ENCODE measurements at places on chromosomes 3 and 15.
A peak's percentile ranks its signal among the peaks of the same experiment; 100 is the strongest.

DNA sequence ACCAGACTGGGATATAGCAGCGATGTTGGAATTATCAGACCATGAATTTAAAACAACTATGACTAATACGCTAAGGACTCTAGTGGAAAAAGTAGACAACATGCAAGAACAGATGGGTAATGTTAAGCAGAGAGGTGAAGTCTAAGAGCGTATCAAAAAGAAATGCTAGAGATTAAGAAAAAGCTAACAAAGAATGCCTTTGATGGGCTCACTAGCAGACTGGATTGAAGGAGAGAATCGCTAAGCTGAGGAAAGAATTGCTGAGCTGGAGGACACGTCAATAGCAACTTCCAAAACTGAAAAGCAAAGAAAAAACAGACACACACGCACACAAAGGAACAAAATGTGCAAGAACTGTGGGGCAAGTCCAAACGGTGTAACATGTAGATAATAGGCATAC, 20.0 kb upstream of the CMTM6 start:
- DNase-seq = no peak

DNA sequence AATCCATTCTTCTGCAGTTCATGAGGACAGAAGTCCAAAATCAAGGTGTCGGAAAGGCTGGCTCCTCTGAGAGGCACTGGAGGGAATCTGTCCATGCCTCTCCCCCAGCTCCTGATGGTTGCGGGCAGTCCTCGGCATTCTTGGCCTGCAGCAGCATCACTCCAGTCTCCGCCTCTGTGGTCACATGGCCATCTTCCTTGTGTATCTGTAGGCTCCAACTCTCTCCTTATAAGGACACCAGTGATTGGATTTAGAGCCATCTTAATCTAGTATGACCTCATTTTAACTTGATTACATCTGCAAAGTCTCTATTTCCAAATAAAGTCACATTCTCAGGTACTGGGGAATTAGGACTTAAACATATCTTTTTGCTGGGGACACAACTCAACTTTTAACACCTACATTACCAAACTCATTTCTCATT, 56.0 kb upstream of the FLNB start:
- DNase-seq = no peak

DNA sequence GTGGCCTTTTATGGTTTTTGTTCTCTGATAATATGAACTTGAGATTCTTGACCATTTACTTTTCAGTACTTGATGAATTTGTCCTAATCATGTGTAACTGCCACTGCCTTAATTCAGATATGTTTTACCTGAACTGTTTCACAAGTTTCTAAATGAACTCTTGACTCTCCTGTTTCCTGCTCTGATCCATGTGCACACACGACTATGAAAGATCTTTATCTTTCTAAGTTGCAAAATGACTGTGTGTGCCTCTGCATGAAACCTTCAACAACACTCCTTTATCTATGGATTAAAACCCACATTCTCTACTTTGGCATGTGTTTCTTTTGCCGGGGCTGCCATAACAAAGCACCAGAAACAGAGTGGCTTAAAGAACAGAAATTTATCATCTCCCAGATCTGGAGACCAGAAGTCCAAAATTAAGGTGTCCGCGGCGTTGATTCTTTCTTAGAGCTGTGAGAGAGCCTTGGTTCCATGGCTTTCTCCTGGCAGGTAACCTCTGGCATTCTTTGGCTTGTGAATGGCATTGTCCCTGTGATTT, 275.0 kb downstream of the ADAMTSL3 start:
- DNase-seq = no peak

DNA sequence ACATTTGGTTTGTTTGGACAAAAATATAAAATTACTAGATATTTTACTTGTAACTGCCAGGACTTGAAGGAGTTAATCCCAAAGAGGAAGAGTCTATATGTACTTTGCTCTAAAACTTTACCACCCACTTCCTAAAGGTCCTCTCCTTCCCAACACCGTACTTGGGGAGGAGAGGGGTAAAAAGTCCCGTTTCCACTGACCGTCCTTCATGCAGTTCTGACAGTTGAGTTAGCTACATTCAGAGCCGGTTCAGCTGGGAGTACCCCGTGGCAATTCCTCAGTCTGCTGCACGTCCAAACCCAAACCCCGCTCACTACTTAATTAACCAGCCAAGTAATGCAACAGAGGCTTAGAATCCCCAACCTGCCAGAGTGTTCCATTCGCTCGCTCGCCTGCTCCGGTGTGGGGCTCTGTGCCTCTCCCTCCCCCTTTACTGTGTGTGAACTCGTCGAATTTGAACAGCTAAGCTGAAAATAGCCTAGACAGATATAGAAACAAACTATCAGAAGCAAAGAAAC, 519.7 kb downstream of the FOXP1 start:
- no peak for DNase-seq

GRCh38 chr15:73344056-73344455, 24.7 kb downstream of the HCN4 start:
- no peak for DNase-seq

DNA sequence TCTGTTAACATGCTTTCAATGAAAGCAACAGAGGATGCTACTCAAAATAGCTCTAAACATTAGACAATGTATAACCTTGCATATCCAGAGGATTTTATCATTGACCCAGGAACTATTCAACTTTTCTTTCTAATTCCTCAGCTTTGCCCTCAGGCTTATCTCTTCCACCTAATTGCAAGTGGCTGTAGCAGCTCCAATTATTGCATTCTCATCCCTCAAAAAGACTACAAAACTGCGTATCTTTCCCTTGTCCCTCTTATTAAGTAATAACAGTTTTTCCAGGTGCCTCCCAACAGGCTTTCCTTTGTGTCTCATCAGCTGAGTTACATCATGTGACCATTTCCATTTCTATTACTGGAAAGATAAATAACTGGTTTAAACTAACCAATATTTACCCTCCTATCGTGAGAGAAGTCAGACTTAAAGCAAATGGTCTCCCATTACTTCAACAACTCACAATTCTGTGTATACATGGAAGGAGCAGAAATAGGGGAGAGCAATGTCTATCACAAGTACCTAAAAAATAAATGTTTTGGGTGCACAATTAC, 78.0 kb upstream of the MBNL1 start:
- DNase-seq = no peak

GRCh38 chr3:138479438-138479863, 45.0 kb downstream of the ESYT3 start:
- DNase-seq = no peak

- DNase-seq = no peak
Measured at GRCh38 chr3:173044998-173045397, 96.0 kb downstream of the SPATA16 start.

DNA sequence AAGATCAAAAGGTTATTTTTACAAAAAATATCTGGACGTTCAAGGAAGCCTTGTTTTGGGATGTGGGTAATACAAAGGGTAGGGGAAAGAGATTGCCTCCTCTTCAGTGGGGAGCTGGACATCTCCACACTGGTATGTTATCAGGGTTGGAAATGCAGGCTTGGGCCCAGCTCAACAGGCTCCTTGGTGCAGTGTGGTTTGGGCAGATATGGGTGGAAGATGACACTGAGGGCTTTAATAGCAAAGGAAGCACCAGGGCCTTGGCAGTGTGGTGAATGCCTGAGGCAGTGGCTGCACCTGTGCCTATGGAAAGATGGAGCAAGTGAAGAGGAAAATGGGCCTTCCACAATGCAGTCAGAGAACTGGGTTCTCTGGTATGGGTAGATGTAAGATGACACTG, 11.2 kb upstream of the MED12L start:
- no peak for DNase-seq

- DNase-seq = no peak
Measured at GRCh38 chr15:90249203-90249863, at the start of gene TTLL13. Gene TTLL13 (plus strand): TSS chr15:90249556. CDS start chr15:90250631, 1,075 bp downstream.

DNA sequence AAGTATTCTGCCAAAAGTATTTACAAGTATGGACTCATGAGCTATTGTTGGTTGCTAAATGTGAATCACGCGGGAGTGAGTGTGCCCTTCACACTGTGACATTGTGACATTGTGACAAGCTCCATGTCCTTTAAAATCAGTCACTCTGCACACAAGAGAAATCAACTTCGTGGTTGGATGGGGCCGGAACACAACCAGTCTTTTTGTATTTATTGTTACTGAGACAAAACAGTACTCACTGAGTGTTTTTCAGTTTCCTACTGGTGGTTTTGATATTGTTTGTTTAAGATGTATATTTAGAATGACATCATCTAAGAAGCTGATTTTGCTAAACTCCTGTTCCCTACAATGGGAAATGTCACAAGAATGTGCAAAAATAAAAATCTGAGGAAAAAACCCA, 30.3 kb downstream of the SYNM start:
- no peak for DNase-seq

DNA sequence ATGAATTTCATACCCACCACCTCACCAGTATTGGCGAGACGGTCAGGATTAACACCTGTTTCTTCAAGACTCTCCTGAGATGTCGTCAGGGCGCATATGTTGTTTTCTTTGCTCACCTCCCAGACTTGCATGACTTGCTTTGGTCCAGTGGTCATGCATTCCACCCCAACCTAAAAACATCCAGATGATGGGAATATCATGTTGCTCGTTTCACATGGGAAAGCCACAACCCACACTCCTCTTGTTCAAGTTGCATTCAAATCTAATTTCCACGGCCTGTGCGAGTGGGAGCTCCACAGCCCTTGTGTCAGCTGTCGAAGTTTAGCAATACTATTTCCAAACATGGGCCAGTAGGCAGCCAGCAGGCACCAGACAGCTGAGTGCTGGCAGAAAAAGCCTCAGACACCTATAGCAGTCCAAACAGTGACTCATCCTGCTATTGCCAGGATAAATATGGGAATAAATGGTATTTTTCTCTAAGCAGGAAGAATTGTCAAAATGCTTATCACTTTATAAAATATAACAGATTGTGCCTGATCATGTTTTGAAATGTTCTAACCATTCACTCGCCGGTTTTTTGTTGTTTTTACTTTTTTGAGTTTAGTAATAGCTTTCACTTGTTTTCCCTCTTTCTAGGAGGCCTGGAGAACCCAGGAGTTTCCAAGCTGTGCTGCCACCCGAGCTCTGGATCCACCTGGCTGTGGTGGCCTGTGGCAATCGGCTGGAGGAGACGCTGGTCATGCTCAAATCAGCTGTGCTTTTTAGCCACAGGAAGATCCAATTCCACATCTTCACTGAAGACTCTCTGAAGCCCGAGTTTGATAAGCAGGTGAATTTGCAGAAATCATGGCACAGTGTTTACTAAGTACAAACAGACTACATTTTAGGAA, 20.1 kb downstream of the GXYLT2 start:
- DNase-seq = no peak

DNA sequence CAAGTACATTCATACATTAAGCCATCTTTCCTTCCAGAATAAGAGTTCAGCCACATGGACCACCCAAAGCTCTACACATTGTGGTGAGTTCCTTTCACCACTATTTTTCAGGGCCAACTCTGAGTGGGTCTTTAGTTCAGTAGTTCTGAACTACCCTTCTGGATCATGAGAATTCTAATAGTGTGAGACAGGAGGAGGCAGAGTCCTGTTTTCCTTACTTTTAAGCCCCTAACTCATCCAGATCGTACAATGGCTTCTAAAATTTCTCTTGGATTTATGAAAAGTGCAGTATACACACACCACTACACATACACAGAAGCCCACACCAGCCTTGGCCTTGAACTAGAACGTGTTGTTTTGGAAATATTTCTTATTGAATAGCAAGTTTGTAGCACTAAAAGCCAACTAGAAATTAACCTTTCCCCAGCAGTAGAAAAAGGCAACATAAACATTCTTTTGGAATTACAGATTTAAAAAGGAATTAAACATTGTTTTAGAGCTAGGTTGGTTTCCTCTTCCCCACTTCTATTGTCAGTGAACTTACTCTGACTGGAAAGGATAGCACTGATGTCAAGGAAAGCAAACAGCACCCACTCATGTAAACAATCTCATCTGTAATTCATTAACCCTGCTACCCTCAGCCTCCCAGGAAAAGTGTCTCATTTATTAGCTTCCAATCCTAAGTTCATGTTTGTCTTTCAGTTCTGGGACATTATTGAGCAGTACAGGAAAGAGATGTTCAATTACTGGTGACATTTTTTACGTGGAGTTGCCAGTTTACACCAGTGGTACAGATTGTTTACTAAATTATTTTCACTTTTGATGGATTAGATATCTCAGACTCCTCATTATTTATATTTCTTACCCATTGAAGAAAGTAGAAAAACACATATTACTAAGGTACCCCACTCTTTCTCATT, 95.7 kb upstream of the AGTR1 start:
- DNase-seq = peak; percentile 57

DNA sequence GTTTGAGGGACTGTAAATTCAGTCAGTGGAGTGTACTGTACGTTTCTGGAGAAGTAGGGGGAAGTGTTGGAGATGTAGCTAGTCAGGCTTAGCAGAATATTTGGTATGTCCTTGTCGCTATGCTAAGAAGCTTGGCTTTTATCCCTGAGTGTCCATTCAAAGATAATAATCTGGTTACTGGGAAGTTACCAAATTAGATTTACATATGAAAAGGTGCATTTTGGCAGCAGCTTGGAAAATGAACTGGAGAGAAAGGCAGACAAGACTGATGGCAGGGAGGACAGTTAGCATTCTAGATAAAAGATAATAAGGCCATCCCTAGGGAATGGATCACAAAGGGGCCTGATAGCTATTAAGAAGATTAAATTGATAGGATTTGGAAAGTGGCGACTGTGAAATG, 58.7 kb downstream of the P2RY1 start:
- DNase-seq = no peak

DNA sequence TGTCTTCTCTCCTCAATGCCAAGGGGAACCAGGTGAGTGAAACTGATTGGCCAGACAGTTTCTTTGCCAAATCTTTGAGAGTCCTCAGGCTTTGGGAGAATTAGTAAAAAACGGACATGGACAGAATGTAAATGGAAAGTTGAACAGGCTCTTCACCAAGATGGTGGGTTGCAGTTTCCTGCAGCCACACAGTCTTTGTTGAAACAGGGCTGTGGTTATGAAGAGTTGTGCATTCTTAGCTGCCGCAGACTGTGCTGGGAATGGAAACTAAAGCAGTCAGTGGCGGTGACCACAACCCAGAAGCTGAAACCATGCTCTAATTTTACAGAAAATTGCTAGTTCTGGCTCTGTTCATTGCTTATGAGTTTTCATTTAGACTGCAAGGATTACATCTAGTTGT, 42.1 kb upstream of the TASOR start:
- no peak for DNase-seq

- no peak for DNase-seq
Measured at GRCh38 chr3:126110431-126111125, 26.7 kb upstream of the SLC41A3 start.

GRCh38 chr15:70091726-70092463, 5.8 kb downstream of the TLE3 start:
- DNase-seq = no peak

- DNase-seq = no peak
Measured at GRCh38 chr15:56045068-56045748, 51.8 kb upstream of the NEDD4 start.

- no peak for DNase-seq
Measured at GRCh38 chr3:42980909-42981308, 1.8 kb downstream of the GASK1A start.

- no peak for DNase-seq
Measured at GRCh38 chr15:79434361-79434760, 2.2 kb downstream of the MINAR1 start.

Measured in brain pericyte (primary cell).